Fibroblast of skin of right quadriceps (primary cell): ENCODE measurements at places on chromosomes 7 and 10.

GRCh38 chr7:83946801-83947200, 247.8 kb downstream of the SEMA3A start:
- DNase-seq, result no peak

- no peak for DNase-seq
Measured at GRCh38 chr7:70791341-70791740, 340.6 kb upstream of the GALNT17 start.

GRCh38 chr10:125264757-125265578, 104.6 kb upstream of the CTBP2 start:
- DNase-seq, result no peak

DNA sequence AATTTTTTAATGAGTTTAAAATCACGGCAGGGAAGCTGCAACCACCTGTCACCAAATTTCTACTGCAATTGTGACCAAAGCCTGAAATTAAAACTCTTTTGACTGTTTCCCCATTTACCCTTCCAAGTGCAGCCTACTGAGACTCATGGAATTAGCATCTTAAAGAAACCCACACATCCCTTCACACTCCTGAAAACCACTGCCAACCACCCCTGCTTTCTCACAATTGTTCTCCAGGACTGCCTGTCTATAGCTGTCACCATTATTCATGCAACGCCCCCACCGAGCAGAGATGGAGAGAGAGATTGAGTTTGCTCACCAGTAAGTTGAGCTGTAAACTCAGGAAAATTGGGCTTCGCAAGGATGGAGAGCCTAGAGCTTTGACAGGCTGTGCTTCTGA, 383.8 kb upstream of the SORCS1 start:
- no peak for DNase-seq

GRCh38 chr10:78604721-78605120, 464.0 kb upstream of the ZMIZ1 start:
- no peak for DNase-seq

- DNase-seq, result no peak
Measured at GRCh38 chr10:77360835-77361234, 276.8 kb downstream of the KCNMA1 start.

DNA sequence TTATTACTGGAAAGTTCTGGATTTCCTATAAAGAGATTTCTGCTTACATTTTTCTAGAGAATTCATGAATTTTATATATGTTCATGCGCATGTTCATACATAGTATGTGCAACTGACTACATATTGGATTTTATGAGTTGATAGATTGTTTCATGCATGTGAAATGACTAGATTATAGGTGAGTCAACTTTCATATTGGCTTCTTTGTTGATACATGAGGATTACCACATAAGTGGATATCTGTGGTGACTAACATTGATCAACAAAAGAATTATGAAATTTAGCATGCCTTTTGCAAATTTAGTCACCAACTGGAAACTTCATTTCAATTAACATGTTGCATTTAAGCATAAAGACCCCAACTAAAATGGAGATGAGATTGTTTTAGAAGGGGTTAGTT, 99.0 kb downstream of the GNAT3 start:
- DNase-seq, result peak; percentile 41

- no peak for DNase-seq
Measured at GRCh38 chr10:91987397-91988037, 63.9 kb downstream of the BTAF1 start.

GRCh38 chr10:103552856-103553742, 59.6 kb downstream of the NEURL1 start:
- no peak for DNase-seq

GRCh38 chr7:125450749-125451148, 521.1 kb upstream of the POT1 start:
- DNase-seq, result no peak

GRCh38 chr10:1520909-1521565, 216.3 kb downstream of the ADARB2 start:
- DNase-seq, result no peak

DNA sequence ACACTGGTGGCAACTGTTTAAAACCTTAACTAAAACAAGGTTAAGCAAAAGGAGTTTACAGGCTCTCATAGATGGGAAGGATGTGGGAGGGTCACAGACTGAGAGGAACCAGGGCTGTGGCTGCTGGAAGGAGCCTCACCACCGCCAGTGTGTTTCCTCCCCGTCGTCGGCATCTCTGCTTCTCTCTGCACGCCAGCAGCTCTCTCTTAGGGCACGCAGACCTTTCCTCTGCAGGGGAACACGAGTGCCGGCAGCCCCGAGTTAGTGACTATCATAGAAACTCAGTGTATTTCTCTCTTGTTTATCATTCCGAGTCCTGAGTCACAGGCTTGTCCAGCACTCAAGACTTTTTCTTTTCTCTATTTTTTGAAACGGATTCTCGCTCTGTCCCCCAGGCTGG, 8.1 kb upstream of the SH2D4B start:
- DNase-seq, result no peak

DNA sequence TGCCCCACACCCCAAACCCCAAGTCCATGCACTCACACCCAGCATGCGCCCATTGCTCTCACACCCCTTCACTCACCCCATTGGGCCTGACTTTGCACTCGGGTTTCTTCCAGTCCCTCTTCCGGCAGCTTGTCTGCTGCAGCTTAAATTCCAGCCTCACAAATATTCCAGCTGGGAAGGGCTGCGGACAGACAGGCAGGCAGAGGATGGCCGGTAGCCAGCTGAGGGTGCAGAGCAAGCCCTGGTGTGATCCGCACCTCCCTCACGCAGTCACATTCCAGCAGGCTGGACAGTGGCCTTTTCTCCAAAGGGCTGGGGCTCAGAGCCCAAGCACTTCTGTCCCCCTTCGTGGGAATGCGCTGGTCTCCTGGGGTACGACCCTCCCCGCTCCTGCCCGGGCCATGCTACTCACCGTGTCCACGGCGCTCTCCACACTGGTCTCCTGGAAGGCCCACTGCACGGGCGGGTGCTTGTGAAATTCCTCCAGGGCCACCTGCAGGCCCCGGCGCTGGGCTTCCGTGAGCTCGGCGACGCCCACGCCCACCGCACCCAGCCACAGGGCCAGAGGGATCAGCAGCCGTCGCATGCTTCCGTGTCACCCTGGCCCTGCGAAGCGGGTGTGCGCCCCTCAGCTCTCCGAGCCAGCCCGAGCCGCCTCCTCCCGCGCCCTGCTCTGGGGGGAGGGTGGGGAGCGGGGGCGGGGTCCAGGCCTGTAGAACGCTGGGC, 1.2 kb downstream of the RARRES2 start:
- no peak for DNase-seq

GRCh38 chr10:78401624-78402367, 368.1 kb downstream of the RPS24 start:
- no peak for DNase-seq

DNA sequence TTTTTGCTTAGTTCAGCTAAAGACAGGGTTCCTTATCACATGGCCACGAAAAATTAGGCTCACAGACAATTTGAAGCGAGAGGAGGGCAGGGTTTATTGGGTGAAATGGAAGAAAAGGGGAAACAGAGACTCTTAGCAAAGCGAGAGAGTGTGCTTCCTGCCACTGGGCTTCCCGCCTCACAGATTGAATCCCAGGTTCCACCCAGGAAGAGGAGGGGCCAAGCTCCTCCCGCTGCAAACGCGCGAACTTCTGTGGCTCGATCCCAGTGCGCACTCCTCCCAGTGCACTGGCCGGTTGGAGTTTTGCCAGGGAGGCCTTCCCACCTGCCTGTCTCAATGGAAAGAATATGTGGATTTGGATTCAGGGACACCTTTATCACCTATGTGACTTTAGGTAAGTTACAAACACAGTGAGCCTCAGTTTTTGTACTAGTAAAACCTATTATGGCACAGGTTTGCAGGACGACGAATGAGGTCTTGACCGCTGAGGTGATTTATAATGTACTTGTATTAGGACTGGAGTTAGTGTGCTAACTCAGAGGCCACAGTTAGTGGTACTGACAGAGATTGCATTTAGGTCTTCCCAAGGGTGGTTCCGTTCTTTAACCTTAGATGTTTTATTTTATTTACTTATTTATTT, 48.5 kb upstream of the SP8 start:
- no peak for DNase-seq

DNA sequence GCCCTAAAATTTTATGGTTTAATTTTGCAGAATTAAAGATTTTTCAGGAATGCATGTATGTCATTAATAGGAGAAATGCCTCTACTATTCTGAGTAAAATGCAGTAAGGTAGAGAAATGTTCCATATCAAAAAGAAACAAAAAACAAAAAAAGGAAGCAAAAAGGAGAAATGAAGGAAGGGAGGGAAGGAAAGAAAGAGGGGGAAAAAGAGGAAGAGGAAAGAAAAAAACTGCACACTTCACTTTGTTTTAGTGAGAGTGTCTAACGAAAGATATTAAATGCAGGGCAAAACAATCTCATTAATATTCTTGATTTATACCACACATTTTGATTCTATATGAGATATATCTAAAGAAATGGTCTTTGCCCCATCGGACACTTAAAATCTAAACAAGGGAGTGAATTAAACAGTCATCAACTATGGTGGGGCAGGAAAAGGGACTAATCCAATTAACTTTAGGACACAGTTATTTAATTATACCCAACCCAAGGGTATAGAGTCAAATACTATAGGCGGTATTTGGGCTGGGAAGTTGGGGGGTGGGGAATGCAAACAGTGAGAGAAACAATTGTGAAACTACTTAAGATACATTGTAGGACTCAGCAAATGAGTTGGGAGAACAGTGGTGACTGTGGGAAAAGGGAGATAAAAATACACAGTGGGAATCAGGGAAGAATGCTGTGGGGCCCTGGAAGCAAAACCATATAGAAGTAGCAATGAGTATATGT, 27.0 kb downstream of the IMMP2L start:
- DNase-seq, result no peak

DNA sequence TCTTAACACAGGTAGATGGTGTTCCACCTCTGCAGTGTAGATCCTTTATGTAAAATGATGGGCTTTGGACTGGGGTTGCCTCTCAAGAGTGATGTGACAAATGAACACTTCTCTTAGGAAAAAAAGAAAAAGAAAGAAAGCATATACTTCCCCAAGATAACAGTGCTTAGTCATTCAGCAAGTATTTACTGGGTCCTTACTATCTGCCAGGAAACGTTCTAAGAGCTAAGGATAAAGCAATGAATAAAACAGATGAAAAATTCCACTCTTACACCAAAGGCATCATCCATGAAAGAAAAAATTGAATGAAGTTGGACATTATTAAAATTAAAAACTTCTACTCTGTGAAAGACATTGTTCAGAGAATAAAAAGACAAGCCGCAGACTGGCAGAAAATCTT, 177.3 kb downstream of the C7orf25 start:
- peak; percentile 50 for DNase-seq

- peak; percentile 42 for DNase-seq
Measured at GRCh38 chr10:80204677-80205476, 460 bp downstream of the ANXA11 start.

DNA sequence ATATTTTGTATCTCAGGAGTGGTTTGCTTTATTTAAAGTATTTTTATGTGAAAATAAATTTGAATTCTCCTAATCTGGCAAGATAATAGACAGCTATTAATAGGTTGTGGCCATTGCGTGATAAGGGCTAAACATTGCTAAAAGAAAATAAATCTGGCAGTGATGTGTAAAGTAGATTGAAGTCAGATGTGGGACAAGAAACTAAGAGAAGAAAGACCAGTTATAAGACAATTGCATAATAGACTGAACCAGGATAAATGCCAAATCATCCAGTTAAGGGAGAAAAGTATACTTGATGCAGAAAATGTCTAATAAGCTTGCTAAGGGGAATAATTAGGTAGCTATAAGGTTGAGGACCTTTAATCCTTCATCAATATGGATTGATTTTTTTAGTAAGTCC, 197.5 kb upstream of the CSTF2T start:
- peak; percentile 90 for DNase-seq

- no peak for DNase-seq
Measured at GRCh38 chr7:133353775-133354174, 100.9 kb downstream of the EXOC4 start.

GRCh38 chr7:42125321-42125720, 111.7 kb downstream of the GLI3 start:
- no peak for DNase-seq

GRCh38 chr7:76343294-76343930, 15.4 kb downstream of the YWHAG start:
- no peak for DNase-seq

- DNase-seq, result no peak
Measured at GRCh38 chr10:123651421-123652047, 14.6 kb upstream of the GPR26 start.

- DNase-seq, result no peak
Measured at GRCh38 chr7:30761214-30762156, 9.6 kb downstream of the INMT start.

DNA sequence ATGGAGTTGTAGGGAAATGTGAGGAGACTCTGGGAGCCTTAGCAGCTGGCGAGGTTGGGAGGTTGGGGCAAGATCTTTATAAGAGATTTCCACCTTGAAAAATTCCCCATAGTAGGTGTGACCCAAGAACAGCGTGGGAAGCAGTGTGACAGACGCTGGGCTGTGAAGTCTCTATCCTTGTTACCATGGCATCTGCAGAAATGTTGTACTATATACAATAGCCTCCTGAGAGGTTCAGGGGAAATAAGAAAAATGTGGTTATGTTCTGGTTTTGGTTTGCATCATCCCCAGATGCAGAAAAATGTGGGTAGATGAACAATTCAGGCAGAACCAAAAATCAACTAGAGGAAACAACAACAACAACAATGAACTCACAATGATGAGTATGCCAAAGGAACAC, 498.6 kb downstream of the SH2D4B start:
- DNase-seq, result no peak

DNA sequence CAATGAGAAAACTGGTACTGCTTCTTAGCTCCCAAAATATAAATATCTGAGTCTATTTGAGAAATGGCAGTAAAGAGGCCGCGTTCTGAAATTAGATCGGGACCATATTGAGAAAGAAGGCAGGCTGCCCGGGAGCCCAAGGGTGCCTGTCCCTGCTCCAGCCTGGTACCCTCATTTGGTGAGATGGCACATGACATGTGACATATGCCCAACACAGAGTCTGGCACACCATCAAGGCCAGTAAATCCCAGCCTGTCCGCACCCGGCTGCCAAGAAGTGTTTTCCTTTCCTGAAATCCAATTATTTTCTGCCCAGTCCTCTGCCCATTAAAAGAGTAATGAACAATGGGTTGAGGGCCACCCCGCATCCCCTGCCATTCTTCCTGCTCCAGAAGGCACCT, 66.4 kb downstream of the CDH23 start:
- DNase-seq, result no peak

DNA sequence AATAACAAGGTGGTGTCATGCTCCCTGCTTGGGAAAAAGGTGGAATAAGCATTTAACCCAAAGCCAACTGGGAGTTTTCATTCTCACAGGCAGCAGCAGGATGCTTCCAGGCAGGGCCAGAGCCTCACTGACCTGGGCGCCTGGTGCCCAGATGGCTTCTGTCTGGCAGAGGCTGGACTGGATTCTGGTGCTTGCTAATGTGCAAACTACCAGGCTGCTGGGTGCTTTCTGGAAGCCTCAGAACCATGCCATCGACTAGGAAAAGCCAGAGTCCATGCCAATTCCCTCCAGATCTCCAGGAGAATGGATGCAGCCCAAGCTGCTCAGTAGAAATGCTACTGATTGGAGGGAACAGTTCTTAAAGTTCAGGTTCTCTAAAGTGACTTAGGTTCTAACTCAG, 36.2 kb downstream of the VIPR2 start:
- no peak for DNase-seq
